ENCODE measurements at places on chromosomes 7 and 10. TPM values are rescaled to one million over a fixed set of nuclear protein-coding genes. Genes with fewer than 3 reads are reported as not detected.
A peak's percentile ranks its signal among the peaks of the same experiment; 100 is the strongest.

- no peak for DNase-seq
These were observed 286.3 kb upstream of the CDC14C start for GRCh38 chr7:48638041-48638440.

The SSC4D gene
- polyA plus RNA-seq, result 0.48 TPM

The MCM10 gene
- not detected for polyA plus RNA-seq

GRCh38 chr10:62818426-62819011 lies 2.4 kb upstream of the EGR2 start:
- DNase-seq, result peak; percentile 63

- DNase-seq, result no peak
These were observed 56.4 kb downstream of the ESYT2 start for GRCh38 chr7:158772916-158773315.

The VPS37D gene
- polyA plus RNA-seq, result not detected

DNA sequence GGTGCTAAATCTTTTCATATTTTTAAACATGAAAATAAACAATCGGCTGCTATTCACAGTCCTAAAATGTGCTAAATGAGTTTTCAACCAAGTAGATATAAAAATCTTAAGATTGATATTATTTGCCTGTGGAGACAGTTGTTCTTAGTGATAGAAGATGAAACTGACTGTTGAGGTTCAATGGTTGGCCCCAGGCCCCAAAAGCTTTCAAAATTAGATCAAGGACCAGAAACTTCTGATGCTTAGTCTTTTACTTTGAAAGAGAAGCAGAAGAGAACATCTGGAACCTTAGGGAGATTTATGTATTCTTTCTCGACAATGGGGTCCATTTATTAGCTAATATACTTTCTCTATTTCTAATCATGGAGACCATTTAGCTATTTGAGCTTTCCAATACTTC lies 155.8 kb downstream of the REEP3 start:
- no peak for DNase-seq

DNA sequence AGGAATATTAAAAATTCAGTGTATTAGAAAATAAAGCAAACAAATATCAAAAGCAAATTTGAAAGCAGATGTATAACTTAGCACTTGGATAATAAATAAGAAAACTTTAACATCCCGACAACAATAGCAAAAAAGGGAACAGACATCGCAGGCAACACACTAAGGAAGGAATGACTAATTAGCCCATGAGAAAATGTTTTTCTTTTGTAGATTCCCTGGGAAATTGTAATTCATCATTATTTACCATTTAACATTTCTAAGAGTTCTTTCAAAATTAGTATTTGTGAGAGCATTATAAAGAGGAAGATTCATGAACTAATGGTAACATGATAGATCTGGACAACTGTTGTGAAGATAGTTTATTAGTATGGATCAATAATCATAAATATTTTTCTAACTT lies 106.0 kb upstream of the STK17A start:
- DNase-seq, result no peak

The LRRC18 gene
- not detected for polyA plus RNA-seq

DNA sequence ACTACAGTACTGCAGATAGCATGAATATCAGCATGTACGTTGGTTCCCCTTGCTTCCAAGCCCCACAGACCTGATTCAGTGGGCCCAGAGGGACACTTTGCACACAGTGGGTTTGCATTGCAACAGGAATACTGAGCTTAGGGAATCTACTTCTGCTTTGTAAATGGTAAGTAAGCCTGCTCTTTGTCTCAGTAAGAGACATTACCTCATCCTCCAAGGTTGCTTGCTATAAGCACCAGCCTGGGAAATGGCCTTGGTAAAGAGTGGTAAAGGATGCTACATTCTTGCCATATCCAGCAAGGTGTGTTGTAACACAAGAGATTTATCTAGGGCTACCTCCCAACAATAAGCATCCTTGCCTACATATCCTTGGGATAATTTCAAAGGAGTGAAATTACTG lies 730.5 kb downstream of the INHBA start:
- DNase-seq, result no peak

The ORAI2 gene
- polyA plus RNA-seq, result 53.1 TPM

The PRKG1 gene
- polyA plus RNA-seq, result not detected

The COPS6 gene
- polyA plus RNA-seq, result 119 TPM

The SHTN1 gene
- polyA plus RNA-seq, result 22.6 TPM

- DNase-seq, result no peak
These were observed 87.4 kb upstream of the KMT2E start for GRCh38 chr7:104926601-104927041.

GRCh38 chr7:41788556-41788955 lies 85.7 kb upstream of the INHBA start:
- no peak for DNase-seq

The KBTBD2 gene
- polyA plus RNA-seq, result 33.9 TPM

DNA sequence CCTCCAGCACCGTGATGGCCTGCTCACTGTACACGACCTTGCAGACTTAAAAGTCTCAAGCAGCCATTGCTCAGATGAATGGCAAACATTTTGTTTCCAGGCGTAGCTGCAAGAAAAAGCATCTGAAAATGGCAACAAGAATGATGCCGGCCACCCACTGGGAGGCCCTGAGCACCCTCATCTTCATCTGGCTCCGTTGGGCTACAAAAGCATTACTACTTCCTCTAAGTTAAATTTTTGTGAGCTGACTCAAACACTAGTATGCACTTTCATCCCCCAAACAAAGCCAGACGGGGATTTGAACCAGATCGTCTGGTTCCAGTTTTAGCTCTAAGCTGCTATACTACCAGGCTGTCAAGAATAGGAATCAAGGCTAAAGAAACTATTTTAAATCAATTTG lies 116.6 kb upstream of the CDK1 start:
- no peak for DNase-seq

The DAGLB gene
- polyA plus RNA-seq, result 15.2 TPM

DNA sequence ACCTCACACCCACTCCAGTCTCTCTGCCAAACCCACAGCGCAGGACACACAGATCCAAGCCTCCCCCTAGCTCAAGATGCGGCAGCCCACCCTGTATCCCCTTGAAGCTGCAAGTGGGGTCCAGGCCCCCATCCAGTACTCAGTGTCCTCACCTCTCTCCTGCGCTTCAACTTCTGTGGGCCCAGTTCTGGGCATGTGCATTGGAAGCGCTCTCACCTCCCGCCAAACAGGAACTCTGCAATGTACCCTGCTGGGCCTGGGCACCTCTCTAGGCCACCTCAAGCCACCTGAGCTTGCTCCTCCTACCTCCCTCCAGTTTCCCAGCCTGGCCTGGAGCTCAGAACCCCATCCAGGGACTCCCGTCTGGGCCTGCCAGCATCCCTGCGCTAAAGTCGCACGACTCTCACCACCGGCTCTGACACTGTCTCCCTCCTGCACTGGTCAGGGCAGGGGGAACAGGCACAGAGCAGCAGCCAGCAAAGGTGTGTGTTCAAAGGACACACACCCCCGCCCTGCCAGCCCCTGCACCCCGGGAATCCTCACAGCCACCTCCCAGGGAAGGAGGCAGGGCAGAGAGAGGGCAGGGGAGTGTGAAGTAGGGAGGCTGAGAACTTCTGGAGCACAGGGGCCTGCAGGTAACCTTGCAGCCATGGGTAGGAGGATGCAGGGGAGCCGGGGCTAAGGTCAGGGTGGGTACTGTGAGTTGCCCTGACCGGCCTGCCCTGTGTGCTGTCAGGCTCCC lies 51.7 kb upstream of the MSMB start:
- no peak for DNase-seq

DNA sequence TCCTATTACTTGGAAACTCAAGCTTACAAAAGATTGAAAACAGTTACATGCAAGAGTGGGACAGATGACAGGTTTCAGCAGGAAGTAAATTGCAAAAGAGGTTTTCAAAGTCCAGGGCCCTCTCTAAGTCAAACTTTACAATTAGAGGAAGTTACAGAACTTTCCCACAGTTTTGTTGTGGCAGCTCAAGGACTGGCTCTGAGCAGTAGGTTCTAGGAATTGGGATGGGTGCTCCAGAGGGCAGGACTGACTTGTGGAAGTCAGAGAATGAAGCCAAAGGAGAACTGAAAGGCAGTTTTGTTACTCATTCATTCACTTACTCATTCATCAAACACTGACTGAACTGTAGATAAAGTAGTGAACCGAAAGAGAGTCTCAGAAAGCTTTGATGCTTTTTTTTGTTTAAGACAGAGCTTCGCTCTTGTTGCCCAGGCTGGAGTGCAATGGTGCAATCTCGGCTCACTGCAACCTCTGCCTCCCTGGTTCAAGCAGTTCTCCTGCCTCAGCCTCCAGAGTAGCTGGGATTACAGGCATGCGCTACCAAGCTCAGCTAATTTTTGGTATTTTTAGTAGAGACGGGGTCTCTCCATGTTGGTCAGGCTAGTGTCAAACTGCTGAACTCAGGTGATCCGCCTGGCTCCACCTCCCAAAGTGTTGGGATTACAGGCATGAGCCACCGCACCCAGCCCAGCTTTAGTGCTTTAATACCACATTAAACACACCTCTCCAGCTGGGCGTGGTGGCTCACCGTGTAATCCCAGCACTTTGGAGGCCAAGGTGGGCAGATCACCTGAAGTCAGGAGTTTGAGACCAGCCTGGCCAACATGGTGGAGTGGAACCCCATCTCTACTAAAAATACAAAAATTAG lies 66.8 kb upstream of the CCNJ start:
- no peak for DNase-seq

The RPS24 gene
- 840 TPM for polyA plus RNA-seq

- DNase-seq, result no peak
These were observed 201.7 kb upstream of the FOXP2 start for GRCh38 chr7:114212721-114213429.

- no peak for DNase-seq
These were observed 158.0 kb downstream of the C7orf25 start for GRCh38 chr7:42753811-42754363.

Measured in CD14-positive monocyte (primary cell).